ENCODE measurements at places on chromosomes 16 and 17.
A peak's percentile ranks its signal among the peaks of the same experiment; 100 is the strongest.

GRCh38 chr16:89375021-89375420 is 115.3 kb downstream of the ANKRD11 start:
- no peak for DNase-seq

DNA sequence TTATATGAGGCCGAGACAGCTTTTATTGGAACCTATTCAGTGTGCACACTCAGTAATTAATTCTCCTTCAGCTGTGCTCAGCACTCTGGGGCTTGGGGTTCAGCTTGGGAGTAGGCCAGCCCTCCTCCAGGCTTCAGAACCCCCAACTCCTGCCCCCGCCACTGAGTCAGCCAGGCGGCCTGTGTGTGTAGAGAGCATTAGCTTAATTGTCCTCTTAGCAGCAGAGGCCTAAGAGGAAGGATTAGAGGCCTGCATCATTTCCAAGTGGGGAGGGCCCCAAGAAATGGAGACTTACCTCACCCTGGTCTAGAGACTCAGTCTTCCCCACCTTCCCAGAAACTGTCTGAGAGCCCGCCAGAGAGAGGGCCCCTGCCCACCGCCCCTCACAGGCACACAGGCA is 772 bp downstream of the PRSS53 start:
- peak; percentile 64 for DNase-seq

- DNase-seq, result no peak
Measured at GRCh38 chr17:55673743-55674506, 48.7 kb downstream of the TMEM100 start.

- no peak for DNase-seq
Measured at GRCh38 chr17:39196808-39197291, 619 bp downstream of the CACNB1 start.

GRCh38 chr16:8887431-8887765 is 5.2 kb downstream of the LITAFD start:
- no peak for DNase-seq

DNA sequence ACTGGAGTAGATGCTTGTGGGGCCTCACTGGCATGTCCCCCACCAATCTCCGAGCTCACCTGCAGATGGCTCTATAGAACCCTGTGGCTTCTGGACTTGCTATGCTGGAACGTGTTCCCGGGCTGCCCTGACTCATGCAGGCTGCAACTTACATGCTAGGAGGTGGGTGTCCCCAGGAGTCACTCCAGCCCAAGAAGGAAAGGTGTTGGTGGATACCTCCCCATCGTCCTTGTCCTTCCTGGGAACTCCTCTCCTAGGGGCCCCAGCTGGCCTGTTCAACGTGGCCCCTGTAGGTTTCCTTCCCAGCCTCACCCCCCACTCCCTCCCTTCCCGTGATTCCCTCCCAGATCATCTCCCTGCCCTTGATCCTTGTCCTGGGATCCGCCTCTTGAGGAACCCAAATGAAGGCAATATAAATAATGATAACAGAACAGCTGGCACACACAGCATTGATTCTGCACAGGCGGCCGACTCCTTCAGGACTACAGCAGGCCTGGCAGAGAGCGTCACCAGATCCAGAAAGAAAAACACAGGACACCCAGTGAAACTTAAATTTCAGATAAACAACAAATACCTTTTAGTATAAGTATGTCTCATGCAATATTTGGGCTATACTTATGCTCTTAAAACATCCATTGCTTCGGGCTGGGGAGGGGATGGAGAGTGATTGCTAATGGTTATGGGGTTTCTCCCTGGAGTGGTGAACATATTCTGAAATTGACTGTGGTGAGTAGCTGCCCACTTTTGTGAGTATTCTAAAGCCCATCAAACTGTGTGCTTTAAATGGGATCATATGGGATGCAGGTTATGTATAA is 221.1 kb upstream of the GSE1 start:
- peak; percentile 21 for DNase-seq

- no peak for DNase-seq
Measured at GRCh38 chr17:49951362-49952082, 17.5 kb upstream of the DLX4 start.

DNA sequence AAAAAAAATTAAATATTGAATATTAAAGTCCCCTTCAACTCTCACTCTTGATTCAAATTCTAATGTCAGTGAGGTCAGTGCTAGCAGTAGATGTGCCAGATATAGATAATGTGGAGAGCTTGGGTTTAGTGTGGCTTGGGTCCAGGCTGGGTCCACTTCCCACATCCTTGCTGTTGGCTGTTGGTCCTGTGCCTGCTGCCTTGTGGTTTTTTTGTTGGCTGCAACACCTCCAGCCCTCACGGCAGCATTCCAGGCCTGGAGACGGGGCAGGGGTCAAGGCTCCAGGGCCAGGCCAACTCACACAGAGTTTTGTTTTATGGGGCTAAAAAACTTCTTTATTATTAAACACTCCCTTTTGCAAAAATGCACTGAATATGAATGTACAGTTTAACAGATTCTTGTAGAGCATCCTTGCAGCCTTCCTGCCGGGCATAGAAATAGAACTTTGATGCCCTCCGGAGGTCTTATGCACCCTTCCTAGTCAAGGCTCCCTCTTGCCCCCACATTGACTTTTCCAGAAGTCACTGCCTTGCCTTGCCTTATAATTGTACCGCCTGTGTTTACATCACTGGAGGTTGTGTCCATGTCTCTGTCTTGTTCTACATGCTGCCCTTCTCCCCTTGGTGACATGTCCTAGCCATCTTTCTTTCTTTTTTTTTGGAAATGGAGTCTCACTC is 25.5 kb upstream of the MYO15B start:
- no peak for DNase-seq

- no peak for DNase-seq
Measured at GRCh38 chr16:88633684-88634140, 4.7 kb upstream of the IL17C start.

DNA sequence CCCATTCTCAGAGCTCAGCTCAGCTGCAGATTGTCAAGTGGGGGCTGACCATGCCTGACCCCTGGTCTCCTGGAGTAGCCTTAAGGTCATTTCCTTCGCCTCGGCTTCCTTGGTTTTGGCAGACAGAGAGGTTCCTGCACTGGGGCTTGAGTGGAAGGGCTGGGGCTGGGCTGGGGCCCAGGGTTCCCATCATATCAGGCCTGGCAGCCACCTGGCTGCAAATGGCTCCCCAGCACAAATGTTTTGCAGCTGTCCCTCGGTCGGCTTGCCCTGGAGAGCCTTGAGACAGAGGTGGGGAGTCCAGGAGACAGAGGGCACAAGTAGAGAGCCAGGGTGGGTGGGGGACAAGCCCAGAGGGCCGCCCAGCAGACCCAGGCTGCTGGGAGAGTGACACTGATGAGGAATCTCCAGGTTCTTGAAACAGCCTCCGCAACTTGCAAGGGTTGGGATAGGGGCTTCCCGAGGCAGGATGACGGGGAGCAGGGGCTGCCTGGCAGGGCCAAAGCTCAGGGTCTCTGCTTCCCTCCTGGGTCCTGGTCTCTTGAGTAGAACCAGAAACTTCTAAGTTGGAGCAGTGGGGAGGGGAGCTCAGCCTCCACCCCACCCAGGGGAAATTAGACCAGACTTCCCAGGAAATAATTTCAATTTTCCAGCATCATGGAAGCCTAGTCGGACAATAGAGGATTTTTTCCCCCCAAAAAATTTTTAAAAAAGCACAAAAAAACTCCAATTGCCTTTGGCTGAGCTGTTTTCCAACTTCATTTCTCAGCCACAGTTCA is 19.3 kb downstream of the IGFBP4 start:
- no peak for DNase-seq

DNA sequence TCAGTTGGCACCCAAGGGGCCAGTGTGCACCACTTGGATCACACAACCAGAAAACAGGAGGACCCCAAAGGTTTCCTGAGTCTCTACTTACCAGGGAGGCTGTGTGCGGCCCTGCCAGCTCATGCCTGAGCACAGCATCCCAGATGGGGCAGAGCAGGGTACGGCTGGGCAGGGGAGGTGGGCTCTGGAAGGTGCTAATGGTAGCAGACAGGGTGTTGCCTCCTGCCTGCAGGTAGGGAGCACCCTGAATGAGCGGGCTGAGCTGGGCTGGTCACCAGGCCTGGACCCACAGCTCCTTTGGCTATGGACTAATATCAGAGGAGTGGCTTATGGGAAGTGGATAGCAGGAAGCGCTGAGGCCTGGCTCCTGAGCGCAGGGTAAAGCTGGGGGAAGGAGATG is 14.6 kb downstream of the RECQL5 start:
- no peak for DNase-seq

DNA sequence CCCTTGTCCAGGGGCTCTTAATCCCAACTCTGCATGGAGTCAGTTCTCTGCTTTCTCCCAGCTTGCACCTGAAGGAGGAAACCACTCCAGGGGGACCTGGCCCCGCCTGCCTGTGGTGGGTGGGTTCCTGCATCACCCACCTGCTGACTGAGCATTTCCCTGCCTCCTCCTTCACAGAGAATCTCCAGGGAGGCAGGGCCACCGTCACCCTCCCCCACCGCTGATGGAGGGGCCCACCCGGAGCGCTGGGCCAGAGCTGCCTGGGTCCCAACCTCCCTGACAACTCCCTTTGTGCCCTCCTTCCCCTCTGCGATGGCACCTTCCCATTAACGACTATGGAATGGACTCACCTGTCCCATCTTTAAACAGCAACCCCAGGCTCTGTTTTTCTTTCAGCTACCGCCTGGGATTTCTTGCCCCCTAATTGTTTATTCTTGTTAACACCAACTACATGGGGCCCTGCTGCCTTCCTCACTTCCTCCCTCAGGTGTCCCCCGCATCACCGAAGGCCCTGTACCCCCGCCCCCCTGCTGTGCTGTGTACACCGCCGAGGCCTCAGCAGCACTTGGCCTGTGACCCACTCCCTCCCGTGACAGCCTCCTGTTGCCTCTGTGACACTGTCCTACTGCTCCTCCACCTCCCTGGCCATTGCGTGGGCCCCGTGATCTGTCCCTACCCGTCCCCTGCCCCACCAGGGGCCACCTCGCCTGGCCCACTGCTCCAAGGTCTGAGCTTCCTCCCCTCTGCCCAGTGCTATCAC is 842 bp upstream of the TEDC2 start:
- DNase-seq, result no peak

DNA sequence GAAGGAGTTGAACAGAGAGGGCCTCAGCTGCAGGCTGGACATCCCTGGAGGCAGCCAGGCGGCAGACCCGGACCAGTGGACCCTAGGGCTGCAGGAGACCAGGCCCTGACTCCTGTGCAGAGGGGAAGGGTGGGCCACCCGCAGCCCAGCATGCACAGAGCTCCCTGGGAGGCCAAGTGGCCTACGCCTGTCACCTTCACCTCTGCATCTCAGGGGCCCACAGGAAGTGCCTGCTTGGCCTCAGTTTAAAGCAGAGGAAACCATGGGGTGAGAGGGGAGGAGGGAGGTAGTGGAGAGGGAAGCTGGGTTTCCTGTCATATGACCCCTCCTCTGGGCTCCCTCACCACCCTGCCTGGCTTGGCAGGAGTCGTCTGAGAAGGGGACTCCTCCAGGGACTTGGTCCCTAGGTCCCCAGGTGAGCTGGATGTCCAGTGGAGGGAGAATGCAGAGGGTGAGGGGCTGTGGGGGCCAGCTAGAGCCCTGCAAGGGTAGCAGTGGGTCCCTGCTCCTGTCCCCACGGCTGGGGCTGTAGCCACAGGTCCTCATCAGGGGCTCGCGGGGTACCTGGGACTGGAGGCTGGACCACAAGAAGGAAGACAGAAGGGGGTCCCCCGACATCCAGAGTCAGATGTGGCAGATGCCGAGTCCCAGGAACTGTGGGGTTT is at the start of gene TMC8:
TMC8 (plus strand) TSS at position 335 of the 665 bp plus-strand sequence. CDS start 818 bp downstream, outside the sequence.
- DNase-seq, result no peak

DNA sequence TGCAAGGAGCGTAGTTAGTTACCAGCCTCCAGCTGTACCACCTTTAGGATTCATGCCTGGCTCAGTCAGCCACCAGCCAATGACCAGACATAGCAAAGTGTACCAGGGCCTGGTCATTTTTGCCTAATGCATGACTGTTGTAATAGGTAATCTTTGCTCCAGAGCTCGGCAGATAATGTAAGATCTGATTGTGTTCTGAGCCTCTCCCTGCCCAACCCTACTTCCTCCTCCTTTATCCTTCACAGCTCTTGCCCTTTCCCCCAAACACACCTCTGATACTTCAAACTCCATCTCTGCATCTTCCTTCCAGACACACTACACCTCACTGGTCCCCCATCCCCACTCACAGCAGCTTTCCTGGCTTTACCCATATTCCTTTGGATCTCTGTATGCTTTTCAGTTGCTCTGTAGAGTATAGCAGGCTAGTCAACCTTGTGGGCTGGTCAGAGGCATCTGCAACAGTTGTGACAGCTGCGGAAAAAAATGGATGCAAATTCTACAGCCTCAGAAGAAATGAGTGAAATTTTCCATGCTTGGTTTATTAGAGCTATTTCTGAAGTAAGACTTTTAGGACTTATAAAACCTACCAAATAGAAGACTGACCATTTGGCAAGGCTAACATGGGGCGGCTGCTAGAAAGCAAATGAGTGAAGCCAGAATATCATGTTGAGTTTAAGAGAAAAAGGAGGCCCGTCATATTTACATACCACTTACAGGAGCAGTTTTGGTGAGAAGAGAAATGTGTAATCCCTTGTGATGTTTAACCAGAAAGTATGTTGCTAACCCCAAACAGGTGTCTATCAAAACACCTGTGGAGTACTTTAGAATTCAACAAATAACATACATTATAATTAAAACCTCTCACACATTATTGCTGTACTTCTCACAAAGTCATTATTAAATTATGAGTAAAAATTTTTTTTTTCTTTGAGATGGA is 19.9 kb upstream of the C16orf87 start:
- no peak for DNase-seq

DNA sequence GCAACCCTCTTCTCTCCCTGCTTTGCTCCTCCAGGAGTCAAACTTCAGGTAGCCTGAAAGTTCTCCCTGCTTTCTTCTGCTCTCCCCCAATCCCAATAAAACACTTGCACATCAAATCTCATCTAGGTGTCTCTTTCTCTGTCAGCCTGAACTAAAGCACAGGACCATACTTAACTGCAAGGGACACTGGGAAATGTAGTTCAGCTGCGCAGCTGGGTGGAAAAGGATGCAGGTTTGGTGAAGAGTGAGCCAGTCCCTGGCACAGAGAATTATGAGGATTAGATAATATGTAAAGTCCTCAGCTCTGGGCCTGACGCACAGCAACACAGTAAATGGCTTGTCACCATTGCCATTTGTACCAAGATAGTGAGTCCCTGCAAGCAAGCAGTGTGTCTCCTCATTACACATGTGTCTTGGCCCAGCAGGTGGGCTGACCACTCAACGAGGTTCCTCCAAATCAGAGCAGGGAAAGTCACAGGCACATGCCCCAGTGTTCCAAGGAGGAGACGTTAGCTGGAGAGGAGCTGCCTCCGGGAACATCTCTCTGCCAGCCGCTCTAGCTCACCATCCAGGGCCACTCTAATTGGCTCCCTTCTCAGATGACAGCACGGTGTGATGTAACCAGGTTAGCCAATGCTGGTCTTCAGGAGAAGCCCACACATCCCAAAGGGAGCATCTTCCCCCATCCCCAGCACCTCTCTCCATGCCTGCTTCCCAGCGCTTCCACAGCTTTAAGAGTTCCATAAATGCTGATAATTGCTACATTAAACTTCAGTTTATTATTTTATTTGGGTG is 29.7 kb upstream of the IRX3 start:
- DNase-seq, result no peak

GRCh38 chr16:63241497-63242028 is 1205.3 kb upstream of the CDH8 start:
- no peak for DNase-seq

DNA sequence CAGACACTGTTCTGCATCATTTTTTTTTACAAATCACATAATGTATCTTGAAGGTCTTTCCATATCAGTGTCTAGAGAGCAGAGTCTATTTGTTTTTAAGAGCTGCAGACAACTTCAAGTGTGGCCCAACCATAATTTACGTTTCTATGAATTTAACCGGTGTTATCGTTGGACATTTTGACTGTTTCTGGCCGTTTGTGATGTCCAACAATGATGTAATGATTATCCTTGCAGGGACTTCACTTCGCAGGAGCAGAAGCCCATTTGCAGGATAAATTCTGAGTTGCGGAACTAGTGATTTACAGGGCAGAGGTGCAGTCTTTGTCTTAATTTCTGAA is 26.9 kb upstream of the HLF start:
- no peak for DNase-seq
